ENCODE measurements at places on chromosomes 13 and 19. TPM values are rescaled to one million over a fixed set of nuclear protein-coding genes. Genes with fewer than 3 reads are reported as not detected.

DNA sequence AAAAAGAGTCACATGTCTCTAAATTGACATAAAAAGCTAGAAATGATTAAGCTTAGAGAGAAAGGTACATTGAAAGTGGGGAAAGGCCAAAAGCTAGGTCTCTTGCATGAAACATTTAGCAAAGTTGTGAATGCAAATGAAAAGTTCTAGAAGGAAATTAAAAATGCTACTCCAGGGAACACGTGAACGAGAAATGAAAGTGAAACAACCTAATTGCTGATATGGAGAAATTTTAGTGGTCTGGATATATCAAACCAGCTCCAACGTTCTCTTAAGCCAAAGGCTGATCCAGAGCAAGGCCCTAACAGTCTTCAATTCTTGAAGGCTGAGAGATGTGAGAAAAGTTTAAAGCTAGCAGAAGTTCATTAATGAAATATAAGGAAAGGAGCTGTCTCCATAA lies 419.8 kb downstream of the SLITRK6 start:
- no peaks in the 10 kb centered on the region for H3K4me1 ChIP-seq
- no peaks in the 10 kb centered on the region for H3K27me3 ChIP-seq
- no peak overlapping the region for H3K4me3 ChIP-seq
- no peaks in the 10 kb centered on the region for H3K36me3 ChIP-seq

DNA sequence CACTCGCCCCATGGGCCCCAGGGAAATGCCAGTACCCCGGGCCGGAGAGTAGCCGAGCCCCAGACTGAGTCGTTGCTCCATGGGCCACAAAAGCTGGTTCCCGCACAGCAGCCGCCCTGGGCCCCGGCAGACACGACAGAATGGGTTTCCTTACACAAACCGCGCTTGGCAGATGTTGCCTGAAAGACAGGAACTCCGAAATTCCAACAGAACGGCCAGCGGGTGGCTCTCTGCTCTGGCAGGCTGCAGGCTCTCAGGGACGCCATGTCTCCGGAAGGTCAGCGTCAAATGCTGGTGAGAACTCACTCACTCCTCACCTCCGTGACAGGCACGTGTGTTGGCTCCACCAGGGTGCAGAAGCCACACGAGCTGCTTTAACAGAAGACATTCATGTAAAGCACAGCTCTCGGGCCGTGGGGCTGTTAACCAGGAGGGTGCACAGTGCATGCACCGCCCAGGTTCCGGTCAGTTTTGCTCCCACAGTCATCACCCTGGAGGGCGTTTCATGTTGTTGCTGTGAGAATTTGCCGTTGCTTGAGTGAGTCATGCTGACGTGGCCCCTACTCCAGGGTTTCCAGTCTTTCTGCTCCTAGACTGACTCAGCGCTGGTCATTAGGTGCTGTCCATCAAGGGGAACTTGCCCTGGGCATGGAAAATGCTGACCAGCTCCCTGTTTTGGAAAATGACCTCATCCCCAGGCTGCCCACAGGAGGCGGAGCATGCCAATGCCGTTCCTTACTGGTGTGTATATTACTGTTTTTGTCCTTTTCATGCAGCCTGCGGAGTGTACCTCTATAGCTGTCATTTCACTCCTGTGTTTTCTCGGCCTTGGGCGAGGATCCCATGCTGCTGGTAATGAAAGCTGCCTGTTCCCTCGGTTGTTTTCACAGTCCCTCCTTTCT lies 44.8 kb downstream of the ANKRD10 start:
- H3K27ac ChIP-seq, result peak overlapping the region; percentile 44
- H3K4me1 ChIP-seq, result peaks cover 16% of the 10 kb centered on the region
- H3K4me3 ChIP-seq, result peak overlapping the region; percentile 3
- no peaks in the 10 kb centered on the region for H3K36me3 ChIP-seq
- peak; percentile 85 for DNase-seq

DNA sequence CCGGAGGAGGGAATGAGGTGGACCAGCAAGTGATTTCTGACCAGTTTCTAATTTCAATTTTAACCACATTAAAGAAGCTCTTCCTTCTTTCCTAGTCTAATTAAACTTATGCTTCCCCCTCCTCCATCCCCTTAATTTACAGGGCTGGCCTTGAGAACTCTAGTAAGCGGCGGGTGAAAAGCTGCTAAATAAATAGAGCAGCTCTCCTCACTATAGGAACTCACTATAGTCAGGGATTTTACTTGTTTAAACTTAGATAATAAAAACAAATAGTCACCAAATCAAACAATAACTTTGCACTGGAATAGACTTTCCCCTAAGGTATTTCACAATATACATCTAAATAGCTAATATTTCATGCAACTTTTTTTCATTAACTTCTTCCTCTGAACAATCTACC lies 1838.2 kb upstream of the PRR20A start:
- no peaks in the 10 kb centered on the region for H3K4me1 ChIP-seq
- no peak for DNase-seq
- no peaks in the 10 kb centered on the region for H3K36me3 ChIP-seq
- H3K27me3 ChIP-seq, result no peaks in the 10 kb centered on the region
- no peak overlapping the region for H3K4me3 ChIP-seq

DNA sequence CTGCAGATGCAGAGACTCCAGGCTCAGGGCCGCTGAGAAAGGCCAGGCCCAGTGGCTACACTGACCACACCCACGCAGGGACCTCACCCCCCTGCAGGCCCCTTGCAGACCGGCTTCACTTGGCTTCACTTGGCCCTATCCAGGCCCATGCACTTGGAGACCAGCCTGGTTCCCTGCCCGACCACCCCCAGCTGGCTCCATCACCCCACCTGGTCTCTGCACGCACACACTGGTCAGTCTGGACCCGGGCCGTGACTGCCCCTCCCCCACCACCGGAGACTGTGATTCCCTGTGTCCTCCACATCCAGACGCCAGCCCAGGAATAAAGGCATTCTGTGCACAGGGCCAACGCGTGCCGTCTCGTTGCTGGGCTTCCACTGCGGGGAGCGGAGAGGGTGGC lies 4.9 kb upstream of the EBI3 start:
- DNase-seq, result no peak
- H3K4me1 ChIP-seq, result no peaks in the 10 kb centered on the region
- no peaks in the 10 kb centered on the region for H3K27me3 ChIP-seq
- no peak overlapping the region for H3K4me3 ChIP-seq
- no peak overlapping the region for H3K27ac ChIP-seq
- H3K36me3 ChIP-seq, result no peaks in the 10 kb centered on the region

DNA sequence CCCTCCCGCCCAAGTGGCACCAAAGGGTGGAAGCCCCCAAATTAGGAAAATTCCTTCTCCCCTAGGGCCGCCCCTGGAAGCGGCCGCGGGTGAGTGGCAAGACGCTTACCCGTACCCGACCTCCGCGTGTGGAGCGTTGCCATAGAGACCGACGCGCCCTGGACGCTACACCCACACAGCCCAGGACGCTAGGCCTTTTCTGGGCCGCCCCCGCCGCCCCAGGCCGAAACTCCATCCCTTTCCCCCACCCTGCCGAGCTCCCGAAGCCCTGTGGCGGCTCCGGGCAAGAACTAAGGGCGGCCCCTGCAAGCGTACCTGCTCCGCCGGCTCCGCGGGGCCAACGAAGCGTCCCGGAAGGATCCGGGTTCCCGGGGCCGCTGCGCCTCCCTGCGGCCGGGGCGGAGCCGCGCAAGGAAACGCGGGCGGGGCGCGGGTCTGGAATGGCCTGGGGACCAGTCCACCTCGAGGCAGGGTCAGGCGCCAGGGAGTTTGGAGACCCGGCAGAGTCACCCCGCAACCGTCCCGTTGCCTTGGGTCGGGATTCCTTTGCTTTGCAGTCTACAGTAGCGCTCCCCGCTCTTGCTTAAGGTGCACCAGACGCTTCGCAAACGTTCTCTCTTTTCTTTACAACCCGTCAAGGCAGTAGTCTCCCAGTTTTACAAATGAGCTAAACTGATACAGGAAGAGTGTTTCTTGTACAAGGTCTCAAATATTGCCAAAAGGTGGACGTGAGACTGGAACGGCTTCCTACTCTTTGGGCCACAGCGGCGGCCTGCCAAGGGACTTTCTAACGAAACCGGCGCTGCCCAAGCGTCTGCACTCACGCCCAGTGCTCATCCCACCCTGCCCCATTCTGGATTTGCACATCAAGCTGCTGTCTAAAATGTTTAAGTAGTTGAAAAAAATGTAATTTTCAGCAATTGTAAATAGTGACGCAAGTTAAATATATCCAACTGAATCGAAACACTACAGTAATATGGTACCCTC lies at the start of gene NEK5:
TSS of gene NEK5 (minus strand) at position 360 of the 987 bp plus-strand sequence. CDS start 1,591 bp downstream, outside the sequence.
- no peak within 1 kb of the TSS for H3K27ac ChIP-seq
- no peaks in the 10 kb centered on the region for H3K36me3 ChIP-seq
- no peaks in the 10 kb centered on the region for H3K4me1 ChIP-seq
- peak within 1 kb of the TSS; percentile 59 for H3K4me3 ChIP-seq

DNA sequence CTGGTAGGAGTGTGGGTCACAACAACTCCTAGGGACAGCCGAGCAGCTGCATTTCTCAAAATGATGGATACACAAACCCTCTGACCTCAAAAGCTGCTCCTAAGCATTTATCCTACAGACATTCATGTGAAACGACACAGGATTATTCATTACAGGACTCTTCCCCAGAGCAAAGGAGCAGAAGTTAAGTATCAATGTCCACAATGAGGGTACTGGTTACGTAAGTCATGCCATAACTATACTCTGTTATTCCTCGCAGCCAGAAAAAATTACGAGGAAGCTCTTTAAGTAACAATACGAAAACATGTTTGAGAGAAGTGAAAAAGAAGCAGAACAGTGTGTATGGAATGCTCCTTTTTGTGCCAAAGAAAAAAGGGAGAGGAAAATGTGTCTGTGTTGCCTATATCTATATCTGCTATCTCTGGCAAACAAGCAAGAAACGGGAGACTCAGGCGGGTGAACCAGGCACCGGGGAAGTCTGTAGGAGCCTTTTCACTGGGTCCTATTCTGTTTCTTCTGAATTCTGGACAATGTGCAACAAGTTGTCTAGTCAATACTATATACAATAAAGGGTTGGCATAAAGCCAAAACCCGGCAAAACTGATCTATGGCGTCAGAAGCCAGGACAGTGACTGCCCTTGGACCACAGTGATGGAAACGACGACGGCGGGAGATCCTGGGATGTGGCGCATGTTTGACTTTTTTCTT lies 1.3 kb downstream of the ISOC2 start:
- DNase-seq, result no peak
- no peaks in the 10 kb centered on the region for H3K27me3 ChIP-seq
- peak overlapping the region; percentile 94 for H3K4me3 ChIP-seq
- H3K36me3 ChIP-seq, result no peaks in the 10 kb centered on the region
- peaks cover 4% of the 10 kb centered on the region for H3K4me1 ChIP-seq

- H3K4me1 ChIP-seq, result no peaks in the 10 kb centered on the region
- no peak overlapping the region for H3K4me3 ChIP-seq
- no peaks in the 10 kb centered on the region for H3K36me3 ChIP-seq
These were observed 29.3 kb downstream of the CCL25 start for GRCh38 chr19:8081569-8082550.

DNA sequence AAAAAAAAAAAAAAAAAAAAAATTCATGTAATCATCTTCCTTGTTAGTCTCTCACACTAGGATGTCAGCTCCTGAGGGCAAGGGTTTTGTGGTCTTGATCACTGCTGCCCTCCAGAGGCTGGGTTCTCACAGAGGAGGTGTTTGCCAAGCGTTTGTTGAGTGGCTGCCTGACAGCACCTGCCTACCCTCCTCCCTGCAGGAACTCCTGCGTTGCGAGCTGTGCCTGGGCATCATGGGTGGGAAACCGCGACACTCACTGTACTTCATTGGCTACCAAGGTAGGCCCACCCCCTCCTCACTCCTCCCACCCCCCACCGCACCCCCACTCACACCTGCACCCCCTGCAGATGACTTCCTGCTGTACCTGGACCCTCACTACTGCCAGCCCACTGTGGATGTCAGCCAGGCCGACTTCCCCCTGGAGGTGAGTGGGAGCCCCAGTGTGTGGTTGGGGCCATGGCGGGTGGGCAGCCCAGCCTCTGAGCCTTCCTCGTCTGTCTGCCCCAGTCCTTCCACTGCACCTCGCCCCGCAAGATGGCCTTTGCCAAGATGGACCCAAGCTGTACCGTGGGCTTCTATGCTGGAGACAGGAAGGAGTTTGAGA lies 8.1 kb downstream of the ATG4D start:
- H3K27me3 ChIP-seq, result no peaks in the 10 kb centered on the region
- no peak for DNase-seq
- no peak overlapping the region for H3K27ac ChIP-seq
- no peaks in the 10 kb centered on the region for H3K36me3 ChIP-seq

- H3K27me3 ChIP-seq, result no peaks in the 10 kb centered on the region
- H3K4me1 ChIP-seq, result no peaks in the 10 kb centered on the region
- H3K36me3 ChIP-seq, result no peaks in the 10 kb centered on the region
- H3K4me3 ChIP-seq, result no peak overlapping the region
These were observed 52.0 kb downstream of the TDRD3 start for GRCh38 chr13:60448907-60449510.

GRCh38 chr19:30669329-30670010 lies 297.3 kb downstream of the ZNF536 start:
- no peaks in the 10 kb centered on the region for H3K27me3 ChIP-seq
- H3K4me1 ChIP-seq, result peaks cover 22% of the 10 kb centered on the region
- H3K4me3 ChIP-seq, result peak overlapping the region; percentile 16
- peak; percentile 80 for DNase-seq
- H3K36me3 ChIP-seq, result no peaks in the 10 kb centered on the region

- no peak overlapping the region for H3K27ac ChIP-seq
- no peaks in the 10 kb centered on the region for H3K4me1 ChIP-seq
- DNase-seq, result no peak
- no peaks in the 10 kb centered on the region for H3K27me3 ChIP-seq
- no peaks in the 10 kb centered on the region for H3K36me3 ChIP-seq
These were observed 411.8 kb downstream of the ZNF536 start for GRCh38 chr19:30783936-30784335.

- H3K4me3 ChIP-seq, result no peak overlapping the region
- DNase-seq, result no peak
- no peak overlapping the region for H3K27ac ChIP-seq
- H3K27me3 ChIP-seq, result no peaks in the 10 kb centered on the region
- H3K4me1 ChIP-seq, result no peaks in the 10 kb centered on the region
These were observed 84.0 kb downstream of the RAP2A start for GRCh38 chr13:97517967-97518366.

GRCh38 chr19:1997353-1998233 lies 17.9 kb downstream of the BTBD2 start:
- no peak for DNase-seq
- no peak overlapping the region for H3K27ac ChIP-seq
- no peak overlapping the region for H3K4me3 ChIP-seq
- no peaks in the 10 kb centered on the region for H3K27me3 ChIP-seq

GRCh38 chr19:16429066-16429758 lies 42.6 kb downstream of the EPS15L1 start:
- no peak overlapping the region for H3K4me3 ChIP-seq
- H3K4me1 ChIP-seq, result no peaks in the 10 kb centered on the region
- no peak for DNase-seq
- H3K27me3 ChIP-seq, result no peaks in the 10 kb centered on the region
- H3K36me3 ChIP-seq, result no peaks in the 10 kb centered on the region

- no peaks in the 10 kb centered on the region for H3K27me3 ChIP-seq
- H3K4me1 ChIP-seq, result no peaks in the 10 kb centered on the region
- no peak for DNase-seq
- no peaks in the 10 kb centered on the region for H3K36me3 ChIP-seq
- no peak overlapping the region for H3K27ac ChIP-seq
These were observed 62.4 kb upstream of the SERP2 start for GRCh38 chr13:44311011-44311780.

Gene SYNGR4
- total RNA-seq, result not detected

Gene ZNF98
- total RNA-seq, result 5.7 TPM

Gene OR10H1
- total RNA-seq, result not detected

Gene KLK14
- total RNA-seq, result not detected

Gene LYPD5
- total RNA-seq, result 0.63 TPM

Gene PINLYP
- 45.7 TPM for total RNA-seq

Gene CYP2F1
- total RNA-seq, result not detected

Gene C1QTNF9
- not detected for total RNA-seq

Gene CYP4F2
- not detected for total RNA-seq

Gene ZNF222
- total RNA-seq, result 2.1 TPM

Gene PRR20A
- not detected for total RNA-seq
